ENCODE measurements at places on chromosomes 7 and 10. TPM values are rescaled to one million over a fixed set of nuclear protein-coding genes. Genes with fewer than 3 reads are reported as not detected.
A peak's percentile ranks its signal among the peaks of the same experiment; 100 is the strongest.

MRLN gene
- not detected for total RNA-seq

CYP3A4 gene
- total RNA-seq: not detected

GNAI1 gene
- total RNA-seq: not detected

SFTPA2 gene
- not detected for total RNA-seq

OR2A1 gene
- not detected for total RNA-seq

GRCh38 chr10:93701866-93702209, 554 bp downstream of the FRA10AC1 start:
- DNase-seq: peak; percentile 20

GRCh38 chr10:109838592-109839244, 84.6 kb downstream of the XPNPEP1 start:
- no peak for DNase-seq

DNA sequence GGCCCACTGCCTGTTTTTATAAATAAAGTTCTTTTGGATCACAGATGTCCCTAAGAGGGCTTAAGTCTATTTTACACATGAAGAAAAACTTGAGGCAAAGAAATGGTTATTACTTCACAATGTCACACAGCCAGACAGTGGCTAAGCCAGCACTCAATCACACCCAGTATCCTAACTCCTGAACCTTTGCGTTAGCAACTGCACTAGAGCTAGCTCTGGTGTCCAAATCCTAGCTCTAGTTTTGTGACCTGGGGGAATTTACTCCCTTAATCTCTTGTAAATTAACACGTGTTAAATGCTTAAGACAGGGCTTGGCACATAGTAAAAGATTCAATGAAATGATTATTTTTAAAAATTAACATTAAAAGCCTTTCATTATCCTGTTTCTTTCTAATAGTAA, 49.0 kb upstream of the TPK1 start:
- no peak for DNase-seq

DNA sequence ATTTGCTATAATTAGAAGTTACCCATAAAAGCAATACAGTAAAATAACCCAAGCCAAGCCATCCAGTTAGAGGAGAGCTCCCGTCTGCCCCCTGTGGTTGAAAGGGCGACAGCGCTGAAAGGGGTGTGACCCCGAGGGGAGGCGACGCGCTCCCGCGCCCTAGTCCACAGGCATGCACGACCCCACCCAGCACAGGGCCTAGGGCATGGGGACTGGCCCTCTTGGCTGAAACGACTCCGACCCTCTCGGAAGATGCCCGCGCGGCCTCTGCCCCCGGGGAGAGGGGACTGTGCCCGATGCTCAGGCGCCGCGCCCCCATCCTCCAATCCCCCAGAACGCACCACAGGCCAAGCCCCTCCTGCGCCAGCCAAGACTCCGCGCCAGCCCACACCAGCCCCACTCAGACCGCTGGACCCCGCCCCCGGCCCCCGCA, 64.0 kb downstream of the CSGALNACT2 start:
- peak; percentile 70 for DNase-seq

- DNase-seq: no peak
Observed at GRCh38 chr10:104151737-104152136, 29.8 kb downstream of the SFR1 start.

GRCh38 chr10:113099431-113100183, 149.6 kb downstream of the TCF7L2 start:
- DNase-seq: no peak

DNA sequence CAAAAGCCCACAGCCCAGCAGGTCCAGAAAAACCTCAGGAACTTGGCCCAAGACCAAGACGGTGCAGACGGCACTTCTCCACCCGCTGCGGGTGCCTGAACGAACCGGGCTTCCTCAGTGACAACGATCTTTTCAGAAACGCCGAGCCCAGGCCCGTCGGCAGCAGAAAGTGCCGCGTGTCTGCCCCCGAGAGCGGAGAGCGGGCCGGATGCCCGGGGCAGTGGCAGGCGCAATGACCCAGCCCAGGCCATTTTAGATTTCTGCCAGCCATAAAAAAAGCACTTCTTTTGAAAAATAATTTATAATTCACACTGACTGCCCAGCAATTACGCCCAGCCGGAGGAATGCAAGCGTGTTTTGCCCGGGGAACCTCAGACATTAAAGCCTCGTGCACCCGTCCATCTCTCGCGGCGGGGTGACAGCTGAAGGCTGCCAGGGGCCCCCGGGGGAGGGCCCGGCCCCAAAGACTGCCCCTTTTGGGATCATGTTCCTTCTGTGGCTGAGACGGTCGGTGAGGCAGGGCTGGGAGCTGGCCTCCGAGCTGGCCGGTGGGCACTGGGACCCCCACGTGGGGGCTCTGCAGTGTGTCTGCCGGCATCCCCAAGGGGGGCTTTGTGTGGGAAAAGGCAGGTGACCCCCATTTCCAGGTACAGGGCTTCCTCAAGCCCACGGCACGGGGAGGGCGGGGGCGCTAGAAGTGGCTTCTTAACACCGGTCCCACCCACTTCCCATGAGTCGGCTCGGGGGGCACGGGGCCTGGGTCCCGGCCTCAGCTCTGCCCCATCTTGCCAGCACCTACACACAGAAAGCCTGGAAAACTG, 71.3 kb upstream of the PDGFA start:
- DNase-seq: no peak

GRCh38 chr10:54906940-54907339, 105.9 kb upstream of the PCDH15 start:
- DNase-seq: no peak

- DNase-seq: no peak
Observed at GRCh38 chr7:157189405-157189804, 50.7 kb downstream of the UBE3C start.

DNA sequence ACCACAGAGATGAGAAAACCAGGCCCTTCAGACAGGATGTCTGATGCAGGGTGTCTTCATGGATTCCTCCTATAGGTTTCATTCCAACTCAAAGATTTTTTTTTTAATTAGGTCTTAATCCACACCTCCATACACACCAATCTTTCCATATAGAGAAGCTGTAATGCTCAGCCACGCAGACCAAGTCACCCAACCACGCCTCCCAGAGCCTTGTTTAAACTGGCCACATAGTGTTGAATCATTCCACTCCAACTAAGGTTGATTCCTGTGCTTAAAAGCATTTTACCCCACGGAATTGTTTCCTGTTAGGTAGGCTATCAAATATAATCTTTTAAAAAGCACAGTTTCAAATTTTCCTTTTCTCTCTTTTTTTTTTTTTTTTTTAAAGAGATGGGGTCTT, 153.6 kb downstream of the TYW1B start:
- no peak for DNase-seq

DNA sequence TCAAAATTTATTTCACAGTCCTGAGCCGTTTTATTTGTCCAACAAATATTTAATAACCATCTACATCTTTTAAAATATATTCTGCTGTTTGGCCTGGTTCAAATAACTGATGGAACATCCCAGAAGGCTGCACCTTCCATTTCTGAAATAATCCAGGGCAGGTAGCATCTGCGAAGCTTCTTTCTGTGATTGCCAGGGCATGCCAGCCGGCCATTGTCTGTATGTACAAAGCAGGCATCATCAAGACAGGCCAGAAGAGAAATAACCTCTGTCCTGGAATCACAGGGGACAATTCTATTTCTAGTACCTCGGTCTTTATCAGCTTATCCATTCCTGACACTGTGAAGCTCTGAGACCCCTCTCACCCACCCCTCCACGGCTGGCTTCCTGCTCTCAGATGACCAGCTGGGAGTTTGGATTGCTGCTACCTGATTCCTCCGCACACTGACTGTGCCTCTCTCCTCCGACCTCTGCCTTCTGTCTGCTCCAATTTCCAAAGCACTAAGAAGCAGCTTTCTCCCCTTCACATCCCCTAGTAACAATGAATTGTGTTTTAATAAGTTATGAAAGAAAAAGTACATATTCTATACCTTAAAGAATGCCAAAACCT, 8.0 kb downstream of the DGKI start:
- no peak for DNase-seq

DNA sequence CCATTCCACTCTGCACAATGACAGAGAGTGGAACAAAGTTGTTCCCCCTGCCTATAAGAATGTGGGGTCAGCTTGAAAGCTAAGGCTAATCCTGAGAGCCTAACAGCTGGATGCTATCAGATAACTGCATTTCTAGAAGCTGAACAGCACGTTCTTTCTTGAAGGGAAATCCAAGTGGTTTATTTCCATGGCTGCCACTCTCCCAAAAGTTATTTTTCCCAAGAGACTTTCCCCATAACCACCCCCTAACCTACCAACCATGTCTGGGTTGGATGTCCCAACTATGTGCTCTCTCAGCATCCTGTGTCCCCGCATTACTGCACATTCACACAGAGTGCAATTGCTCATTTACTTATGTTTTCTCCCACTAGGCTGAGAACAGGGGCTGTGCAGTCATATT, 140.7 kb upstream of the ANKRD1 start:
- DNase-seq: no peak

GRCh38 chr10:104835422-104835821, 194.3 kb downstream of the SORCS3 start:
- no peak for DNase-seq

- no peak for DNase-seq
Observed at GRCh38 chr7:15280078-15280733, 281.6 kb downstream of the AGMO start.

- no peak for DNase-seq
Observed at GRCh38 chr10:89347701-89348457, 20.1 kb downstream of the IFIT3 start.

GRCh38 chr7:116836048-116836447, 26.3 kb upstream of the CAPZA2 start:
- DNase-seq: no peak

GRCh38 chr7:22998519-22998896, 15.4 kb downstream of the HYCC1 start:
- DNase-seq: no peak

DNA sequence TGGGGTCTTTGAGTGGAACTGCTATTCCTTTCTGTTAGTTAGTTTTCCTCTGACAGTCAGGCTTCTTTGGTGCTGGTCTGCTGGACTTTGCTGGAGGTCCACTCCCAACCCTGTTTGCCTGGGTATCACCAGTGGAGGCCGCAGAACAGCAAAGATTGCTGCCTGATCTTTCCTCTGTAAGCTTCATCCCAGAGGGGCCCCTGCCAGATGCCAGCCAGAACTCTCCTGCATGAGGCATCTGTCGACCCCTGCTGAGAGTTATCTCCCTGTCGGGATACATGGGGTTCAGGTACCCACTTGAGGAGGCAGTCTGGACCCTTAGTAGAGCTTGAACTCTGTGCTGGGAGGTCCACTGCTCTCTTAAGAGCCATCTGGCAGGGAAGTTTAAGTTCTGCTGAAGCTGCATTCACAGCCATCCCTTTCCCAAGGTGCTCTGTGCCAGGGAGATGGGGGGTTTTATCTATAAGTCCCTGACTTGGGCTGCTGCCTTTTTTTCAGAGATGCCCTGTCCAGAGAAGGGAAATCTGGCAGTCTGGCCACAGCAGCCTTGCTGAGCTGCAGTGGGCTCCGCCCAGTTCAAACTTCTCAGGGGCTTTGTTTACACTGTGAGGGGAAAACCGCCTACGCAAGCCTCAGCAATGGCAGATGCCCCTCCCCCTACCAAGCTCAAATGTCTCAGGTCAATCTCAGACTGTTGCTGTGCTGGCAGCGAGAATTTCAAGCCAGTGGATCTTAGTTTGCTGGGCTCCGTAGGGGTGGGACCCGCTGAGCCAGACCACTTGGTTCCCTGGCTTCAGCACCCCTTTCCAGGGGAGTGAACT, 89.7 kb upstream of the CDK6 start:
- no peak for DNase-seq

DNA sequence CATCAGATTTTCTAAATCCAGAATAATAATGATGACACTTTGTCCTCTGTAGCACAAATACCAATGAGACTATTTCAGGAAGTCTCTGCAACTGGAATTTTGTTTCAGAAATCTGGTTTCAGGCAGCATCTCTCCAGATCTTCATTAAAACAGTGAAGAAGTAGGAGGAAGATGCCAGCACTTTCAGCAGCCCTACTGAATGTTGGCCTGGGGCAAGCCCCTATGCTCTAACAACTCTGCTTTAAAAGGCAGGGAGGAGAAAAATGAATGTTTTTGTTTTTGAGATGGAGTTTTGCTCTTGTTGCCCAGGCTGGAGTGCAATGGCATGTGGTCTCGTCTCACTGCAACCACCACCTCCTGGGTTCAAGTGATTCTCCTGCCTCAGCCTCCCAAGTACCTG, 7.2 kb upstream of the CAV1 start:
- no peak for DNase-seq

DNA sequence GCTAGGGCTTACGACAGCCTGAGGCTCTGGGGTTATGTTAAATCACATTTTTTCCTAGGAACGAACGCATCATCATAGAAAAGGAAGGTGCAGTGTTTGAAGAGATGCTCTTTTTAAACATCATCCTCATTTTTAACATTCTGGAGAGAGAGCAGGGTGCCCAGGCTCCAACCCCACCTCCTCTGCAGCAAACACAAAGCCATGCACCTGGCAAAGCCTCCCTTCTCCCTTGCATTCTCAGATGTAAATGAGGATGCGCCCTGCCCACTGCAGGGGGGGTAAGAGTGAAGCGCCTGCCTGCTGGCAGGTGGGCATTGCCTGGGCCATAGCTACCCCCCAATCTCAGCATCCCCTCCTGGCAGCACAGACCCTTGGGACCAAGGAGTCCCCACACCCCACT, 92.4 kb downstream of the PTPRN2 start:
- DNase-seq: no peak

- DNase-seq: no peak
Observed at GRCh38 chr10:110017052-110017451, 9.3 kb downstream of the ADD3 start.

DNA sequence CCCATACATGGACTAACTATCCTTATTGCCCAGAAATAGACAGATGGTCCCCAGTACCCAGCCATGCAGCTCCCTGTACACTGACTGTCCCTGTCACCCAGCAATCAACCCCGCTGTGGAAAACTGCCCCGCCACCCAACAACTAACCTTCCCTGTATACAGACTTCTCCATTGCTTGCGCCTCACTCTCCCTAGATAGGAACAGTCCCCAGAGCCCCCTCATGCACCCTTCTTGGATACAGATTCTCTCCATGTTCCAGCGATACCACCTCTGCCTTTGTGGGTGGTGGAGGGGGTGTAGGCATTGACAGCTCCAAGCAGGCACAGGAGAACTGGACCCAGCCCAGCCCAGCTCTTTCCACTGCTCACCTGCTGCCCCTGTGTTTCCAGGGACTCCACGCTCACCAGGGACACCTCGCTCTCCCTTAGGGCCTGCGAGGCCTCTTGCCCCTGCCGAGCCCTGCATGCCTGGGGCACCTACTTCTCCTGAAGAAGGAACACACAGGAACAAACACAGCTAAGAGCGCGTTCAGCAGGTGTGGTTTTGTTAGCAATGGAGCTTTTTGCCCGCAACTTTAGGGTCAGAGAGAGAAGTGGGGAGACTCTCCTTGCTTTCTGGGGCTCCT, 7.2 kb downstream of the SFTPD start:
- DNase-seq: no peak

DNA sequence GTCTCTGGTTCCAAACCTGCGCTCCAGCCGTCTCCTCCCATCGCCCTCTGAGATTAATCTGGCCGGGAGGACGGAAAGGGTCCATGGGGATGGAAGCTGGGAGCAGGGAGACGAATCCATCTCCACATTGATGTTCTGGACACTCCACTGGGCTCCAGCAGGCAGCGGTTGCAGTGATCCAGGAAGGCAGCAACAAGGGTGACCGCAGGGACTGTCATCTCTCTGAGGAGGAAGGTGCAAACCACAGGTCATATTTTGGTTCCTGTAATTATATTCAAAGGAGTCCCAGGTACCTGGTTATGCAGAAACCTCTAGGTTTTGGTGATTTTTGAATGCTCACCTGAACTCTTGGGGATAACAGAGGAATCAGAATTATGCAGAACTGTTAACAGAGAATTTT, 54.8 kb downstream of the EVX1 start:
- no peak for DNase-seq
